Uterus (tissue), 4 donors: ENCODE measurements at places on chromosomes 2 and 18. TPM values are rescaled to one million over a fixed set of nuclear protein-coding genes. Genes with fewer than 3 reads are reported as not detected.

GRCh38 chr2:222288590-222289277 is 10.1 kb downstream of the PAX3 start:
- H3K4me1 ChIP-seq = no peaks in the 10 kb centered on the region
- no peak overlapping the region for H3K4me3 ChIP-seq
- H3K36me3 ChIP-seq = no peaks in the 10 kb centered on the region
- no peak for DNase-seq

DNA sequence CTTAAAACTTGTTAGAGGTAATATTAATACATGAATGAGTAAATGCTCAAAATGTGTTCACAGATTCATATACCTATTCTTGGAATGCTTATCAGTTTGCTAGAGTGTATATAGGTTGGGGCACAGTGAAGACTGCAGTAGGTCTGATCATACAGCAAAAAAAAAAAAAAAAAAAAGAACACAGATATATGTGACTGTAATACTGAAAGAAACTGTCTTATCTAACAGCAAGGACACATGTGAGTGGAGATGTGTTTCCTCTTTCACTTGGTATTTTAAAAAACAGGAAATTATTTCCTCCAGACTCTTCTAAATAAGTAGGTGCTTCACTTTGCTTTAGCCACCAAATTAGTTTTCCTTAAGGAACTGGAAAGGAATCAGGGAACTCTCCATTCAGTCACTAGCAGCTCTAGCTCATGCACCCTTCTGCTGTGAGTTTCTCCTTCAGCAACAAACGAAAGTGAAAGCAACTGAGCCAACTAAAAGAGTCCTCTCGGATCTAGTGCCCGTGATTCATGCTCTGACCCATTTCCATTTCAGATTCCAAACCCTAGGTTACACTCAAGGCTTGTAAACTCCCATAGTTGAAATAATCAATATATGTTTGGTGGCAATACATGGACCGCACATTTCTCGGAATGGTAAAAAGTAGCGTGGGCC is 98.5 kb downstream of the DSEL start:
- H3K27ac ChIP-seq = no peak overlapping the region
- H3K27me3 ChIP-seq = no peaks in the 10 kb centered on the region
- H3K4me3 ChIP-seq = no peak overlapping the region

The TEX44 gene
- not detected for total RNA-seq

The TCF23 gene
- total RNA-seq = 19.4 TPM

The SCN9A gene
- total RNA-seq = 1.5 TPM

The MATN3 gene
- 1.3 TPM for total RNA-seq

The CRYGC gene
- total RNA-seq = not detected

The RAMP1 gene
- 388 TPM for total RNA-seq
